ENCODE measurements at places on chromosomes 3 and 15. TPM values are rescaled to one million over a fixed set of nuclear protein-coding genes. Genes with fewer than 3 reads are reported as not detected.
A peak's percentile ranks its signal among the peaks of the same experiment; 100 is the strongest.

ZCWPW2 gene
- total RNA-seq: 0.16 TPM

HHLA2 gene
- 0.51 TPM for total RNA-seq

HTR3E gene
- not detected for total RNA-seq

POTEB2 gene
- total RNA-seq: not detected

NCEH1 gene
- 10.0 TPM for total RNA-seq

MORC1 gene
- total RNA-seq: not detected

FANCD2OS gene
- total RNA-seq: not detected

DNA sequence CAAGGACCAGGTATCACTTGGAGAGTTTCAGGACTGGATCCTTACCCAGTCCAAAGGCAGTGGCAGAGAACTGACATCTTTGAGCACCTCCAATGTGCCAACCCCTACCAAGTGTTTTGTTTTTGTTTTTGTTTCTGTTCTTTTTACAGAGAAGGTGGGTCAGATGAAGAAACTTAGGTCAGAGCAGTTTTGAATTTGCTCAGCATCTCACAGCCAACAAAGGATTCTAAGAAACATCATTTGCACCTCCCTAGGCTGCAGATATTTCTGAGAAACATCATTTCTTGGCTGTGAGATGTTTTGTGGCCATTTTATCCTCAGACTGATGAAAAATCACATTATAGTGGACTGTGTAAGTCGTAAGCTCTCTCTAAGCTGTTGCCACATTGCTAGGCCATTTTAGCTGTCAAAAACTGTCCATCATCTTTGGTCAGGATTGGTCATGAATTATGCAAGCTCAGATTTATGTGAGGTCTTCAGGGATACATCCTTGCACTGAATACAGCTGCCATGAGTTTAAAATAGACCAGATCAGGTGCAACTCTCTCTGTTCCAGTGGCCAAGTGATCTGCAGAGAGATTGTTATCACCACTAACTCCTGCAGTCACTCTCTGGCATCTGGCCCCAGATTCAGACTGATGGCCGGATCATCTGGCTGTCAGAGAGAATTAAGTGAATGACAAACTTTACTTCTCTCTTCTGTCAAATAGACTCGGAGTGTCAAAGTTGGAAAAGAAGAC, 341.5 kb downstream of the EPHB1 start:
- no peak overlapping the region for H3K4me3 ChIP-seq
- no peak for DNase-seq
- no peaks in the 10 kb centered on the region for H3K4me1 ChIP-seq

DNA sequence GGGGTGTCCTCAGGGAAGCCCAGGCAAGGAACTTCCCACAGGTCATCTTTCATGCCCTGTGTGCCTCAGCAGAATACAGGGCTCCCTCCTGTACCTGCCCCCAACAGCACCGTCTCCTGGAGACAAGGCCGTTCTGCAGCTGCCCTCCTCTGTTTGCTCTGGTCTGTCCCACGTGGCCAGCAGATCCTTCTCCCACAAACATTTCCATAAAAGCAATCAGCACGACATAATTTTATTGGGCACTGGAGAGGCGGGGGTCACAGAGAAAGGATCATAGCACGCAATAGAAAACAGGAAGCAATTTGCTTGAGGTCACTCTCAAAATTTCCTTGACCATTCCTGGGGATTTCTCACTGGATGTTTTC, 29.4 kb downstream of the STARD5 start:
- peak overlapping the region; percentile 71 for H3K4me3 ChIP-seq
- H3K27me3 ChIP-seq: no peaks in the 10 kb centered on the region
- no peak for DNase-seq
- H3K27ac ChIP-seq: peak overlapping the region; percentile 82
- peaks cover 85% of the 10 kb centered on the region for H3K4me1 ChIP-seq
- peaks cover 25% of the 10 kb centered on the region for H3K36me3 ChIP-seq

DNA sequence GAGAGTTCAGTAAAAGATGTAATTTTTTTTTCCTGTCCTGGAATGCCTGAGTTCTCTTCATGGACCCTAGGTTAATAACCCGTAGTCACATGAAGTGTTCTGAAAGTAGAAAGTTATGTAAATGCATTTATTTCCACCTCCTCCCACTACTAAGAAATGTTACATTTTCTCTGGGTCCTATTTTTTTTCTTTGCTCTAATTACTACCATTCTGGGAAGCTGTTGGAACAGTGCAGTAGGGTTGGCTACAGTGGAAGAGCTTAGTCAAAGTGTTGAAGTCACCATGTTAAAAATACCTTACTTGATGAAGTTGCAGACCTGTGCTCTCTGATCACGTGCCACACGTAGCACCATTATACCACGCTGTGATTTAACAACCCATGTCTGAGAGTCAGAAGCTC, 153.8 kb upstream of the TSC22D2 start:
- no peaks in the 10 kb centered on the region for H3K4me1 ChIP-seq
- H3K27me3 ChIP-seq: peaks cover 5% of the 10 kb centered on the region
- H3K27ac ChIP-seq: no peak overlapping the region

GRCh38 chr3:20652231-20652986, 466.4 kb upstream of the SGO1 start:
- no peak overlapping the region for H3K4me3 ChIP-seq
- no peaks in the 10 kb centered on the region for H3K36me3 ChIP-seq
- no peaks in the 10 kb centered on the region for H3K27me3 ChIP-seq
- no peaks in the 10 kb centered on the region for H3K4me1 ChIP-seq

DNA sequence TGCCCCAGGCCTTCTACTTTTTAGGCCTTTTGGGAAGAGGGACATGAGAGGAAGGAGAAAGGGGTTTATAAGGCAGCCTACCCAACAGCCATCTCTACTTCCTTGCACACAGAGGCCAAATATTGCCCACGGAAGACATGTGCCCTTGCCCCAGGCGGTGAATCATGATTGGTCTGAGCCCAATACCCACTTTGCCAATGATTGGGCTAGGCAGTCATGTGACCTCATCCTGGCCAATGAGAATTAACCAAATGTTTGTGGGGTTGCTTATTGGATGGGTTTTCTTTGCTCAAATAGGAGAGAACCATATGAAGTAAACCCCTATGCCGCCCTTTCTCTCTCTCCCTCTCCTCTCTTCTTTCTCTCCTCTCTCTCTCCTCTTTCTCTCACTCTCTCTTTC, 42.2 kb upstream of the ATP1B3 start:
- H3K36me3 ChIP-seq: no peaks in the 10 kb centered on the region
- no peaks in the 10 kb centered on the region for H3K4me1 ChIP-seq
- no peak overlapping the region for H3K4me3 ChIP-seq
- peaks cover 4% of the 10 kb centered on the region for H3K27me3 ChIP-seq
- no peak for DNase-seq
- no peak overlapping the region for H3K27ac ChIP-seq

GRCh38 chr3:62679988-62680387, 195.2 kb downstream of the CADPS start:
- no peaks in the 10 kb centered on the region for H3K4me1 ChIP-seq
- no peak overlapping the region for H3K27ac ChIP-seq

DNA sequence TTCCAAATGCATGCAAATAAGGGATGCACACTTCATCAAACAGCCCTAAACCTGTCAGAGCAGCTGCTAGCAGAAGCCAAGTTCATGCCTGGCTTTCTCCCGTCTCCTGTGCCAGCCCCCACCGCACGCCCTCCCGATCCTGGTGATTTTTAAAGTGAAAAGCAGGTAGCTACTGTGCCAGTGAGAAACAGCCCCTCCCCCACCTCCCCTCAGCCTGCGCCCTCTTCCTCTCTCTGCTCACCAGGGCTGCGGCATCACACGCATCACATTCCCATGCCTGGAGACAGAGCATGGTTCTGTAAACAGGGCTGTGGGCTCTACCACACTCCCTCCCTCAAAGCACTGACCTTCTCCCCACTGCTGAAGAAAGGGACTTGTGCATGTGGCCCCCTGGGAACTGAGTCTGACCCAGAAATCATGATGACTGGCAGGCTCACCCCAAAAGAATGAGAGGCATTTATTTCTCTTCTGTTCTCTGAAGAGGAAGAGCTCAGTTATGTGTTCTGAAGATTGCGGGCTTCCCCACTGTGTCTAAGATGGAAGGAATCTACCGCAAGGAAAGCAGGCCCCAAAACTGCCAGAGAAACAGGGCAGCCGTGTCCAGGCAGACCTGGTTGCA, 14.5 kb upstream of the SLC6A1 start:
- H3K27me3 ChIP-seq: peaks cover under 1% of the 10 kb centered on the region
- H3K27ac ChIP-seq: no peak overlapping the region
- no peak for DNase-seq
- no peak overlapping the region for H3K4me3 ChIP-seq
- no peaks in the 10 kb centered on the region for H3K36me3 ChIP-seq

GRCh38 chr3:172094621-172095557, 55.5 kb downstream of the FNDC3B start:
- H3K4me1 ChIP-seq: peaks cover 46% of the 10 kb centered on the region
- H3K4me3 ChIP-seq: no peak overlapping the region
- H3K27ac ChIP-seq: peak overlapping the region; percentile 60
- H3K36me3 ChIP-seq: peaks cover 10% of the 10 kb centered on the region

DNA sequence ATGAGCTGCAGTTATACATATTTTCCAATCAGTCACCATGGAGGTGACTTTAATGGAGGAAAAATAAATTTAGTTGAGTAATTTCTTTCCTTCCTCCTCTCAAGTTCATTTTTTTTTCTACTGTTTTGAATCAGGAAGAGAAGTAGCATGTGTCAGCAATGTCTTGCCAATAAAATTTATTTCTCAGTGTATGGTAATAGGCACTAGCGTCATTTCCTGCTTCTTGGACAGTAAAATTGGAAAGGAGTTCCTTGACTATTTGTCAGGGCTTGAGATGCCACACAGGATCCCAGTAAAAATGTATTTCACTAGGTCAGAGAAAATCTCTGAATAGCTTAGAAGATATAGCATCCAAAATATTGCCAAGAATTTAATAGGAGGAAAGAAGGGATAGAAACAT, 605.9 kb downstream of the ROBO1 start:
- no peaks in the 10 kb centered on the region for H3K27me3 ChIP-seq
- H3K27ac ChIP-seq: no peak overlapping the region
- H3K4me3 ChIP-seq: no peak overlapping the region
- no peaks in the 10 kb centered on the region for H3K4me1 ChIP-seq

GRCh38 chr15:38325648-38325990, 73.0 kb downstream of the SPRED1 start:
- no peak for DNase-seq
- no peaks in the 10 kb centered on the region for H3K36me3 ChIP-seq
- no peak overlapping the region for H3K4me3 ChIP-seq
- peaks cover 14% of the 10 kb centered on the region for H3K27me3 ChIP-seq
- H3K27ac ChIP-seq: no peak overlapping the region
- H3K4me1 ChIP-seq: no peaks in the 10 kb centered on the region

GRCh38 chr15:79887054-79887930, 9.5 kb downstream of the MTHFS start:
- no peak overlapping the region for H3K27ac ChIP-seq
- H3K27me3 ChIP-seq: no peaks in the 10 kb centered on the region
- DNase-seq: no peak
- H3K4me3 ChIP-seq: no peak overlapping the region
- peaks cover 75% of the 10 kb centered on the region for H3K36me3 ChIP-seq

DNA sequence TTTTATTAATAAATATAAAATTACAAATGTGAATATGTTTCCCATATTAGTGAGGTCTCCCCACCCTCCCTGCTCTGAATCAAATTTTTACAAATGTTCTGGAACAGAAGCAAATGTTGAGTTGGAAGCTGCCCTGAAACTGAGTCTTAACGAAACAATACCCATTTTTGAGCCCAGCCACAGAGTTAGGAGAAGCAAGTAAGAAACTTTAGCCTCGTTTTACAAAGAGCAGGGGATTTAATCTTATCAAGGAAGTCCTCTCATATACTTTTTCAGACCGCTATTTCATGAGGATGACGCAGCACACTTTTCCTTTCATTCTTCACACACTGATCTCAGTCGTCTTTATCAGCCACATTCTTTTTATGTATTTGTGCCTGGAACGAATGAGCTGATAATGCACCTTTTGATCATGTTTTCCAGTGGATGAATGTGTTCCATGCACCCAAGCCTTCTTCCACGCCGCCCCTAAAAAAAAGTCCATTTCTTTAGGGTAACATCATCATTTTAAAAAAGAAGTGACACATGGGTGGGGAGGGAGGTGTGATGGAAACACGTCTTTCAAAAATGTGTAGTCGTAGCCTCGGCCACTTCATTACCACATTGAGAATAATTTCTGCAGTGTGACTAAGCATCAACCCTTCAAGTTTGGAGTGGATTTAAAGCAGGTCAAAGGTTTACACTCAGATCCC, 48.1 kb downstream of the SETMAR start:
- no peak for DNase-seq
- peak overlapping the region; percentile 55 for H3K4me3 ChIP-seq
- peak overlapping the region; percentile 86 for H3K27ac ChIP-seq
- H3K36me3 ChIP-seq: no peaks in the 10 kb centered on the region

DNA sequence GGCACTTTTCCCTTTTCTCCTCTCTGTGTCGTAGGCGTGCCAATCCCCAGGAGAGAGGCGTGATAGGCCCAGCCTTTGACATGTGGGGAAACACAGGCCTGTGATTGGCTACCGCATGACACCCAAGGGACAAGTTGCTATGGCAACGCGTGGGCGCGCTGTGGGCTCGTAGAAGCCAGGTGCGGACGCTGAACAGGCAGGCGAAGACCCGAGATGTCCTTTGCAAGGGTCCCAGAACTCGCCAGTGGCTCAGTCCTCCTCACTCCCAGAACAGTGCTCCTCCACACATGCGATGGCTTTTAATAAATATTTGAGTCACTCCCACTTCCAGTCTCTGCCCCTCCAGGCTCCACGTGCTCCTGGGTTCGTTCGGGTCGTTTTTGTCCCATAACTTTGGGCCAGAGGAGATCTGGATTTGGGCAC, 4.2 kb downstream of the SLC51B start:
- H3K4me3 ChIP-seq: peak overlapping the region; percentile 47
- H3K27ac ChIP-seq: no peak overlapping the region
- H3K36me3 ChIP-seq: no peaks in the 10 kb centered on the region
- H3K27me3 ChIP-seq: peaks cover 8% of the 10 kb centered on the region
- H3K4me1 ChIP-seq: peaks cover 14% of the 10 kb centered on the region

DNA sequence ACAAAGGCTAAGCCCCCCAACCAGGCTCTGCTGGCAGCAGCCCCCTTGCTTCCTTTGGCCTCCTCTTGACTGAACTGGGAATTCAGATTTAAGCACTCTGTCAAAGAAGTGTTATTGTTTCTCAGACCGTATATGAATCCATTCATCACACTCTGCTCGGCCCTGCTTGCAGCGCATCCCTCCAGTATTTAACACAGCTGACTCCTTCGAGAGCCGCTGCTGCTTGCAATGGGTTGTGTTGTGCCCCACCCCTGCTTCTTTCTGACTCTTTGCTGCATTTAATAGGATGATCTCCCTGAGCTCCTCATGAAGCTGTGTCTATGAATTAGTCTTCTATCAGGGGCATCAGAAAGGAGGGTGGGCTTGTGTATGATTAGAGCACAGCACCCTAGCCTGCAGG, 31.2 kb downstream of the C3orf20 start:
- H3K27me3 ChIP-seq: no peaks in the 10 kb centered on the region
- no peak for DNase-seq
- no peaks in the 10 kb centered on the region for H3K4me1 ChIP-seq
- no peaks in the 10 kb centered on the region for H3K36me3 ChIP-seq

- no peak overlapping the region for H3K27ac ChIP-seq
- H3K4me1 ChIP-seq: peaks cover 21% of the 10 kb centered on the region
- no peaks in the 10 kb centered on the region for H3K27me3 ChIP-seq
- no peak for DNase-seq
- no peak overlapping the region for H3K4me3 ChIP-seq
Observed at GRCh38 chr15:81327516-81327915, 3.6 kb upstream of the STARD5 start.
